WTC11 (cell line): ENCODE measurements at places on chromosomes 13 and 19. TPM values are rescaled to one million over a fixed set of nuclear protein-coding genes. Genes with fewer than 3 reads are reported as not detected.

DNA sequence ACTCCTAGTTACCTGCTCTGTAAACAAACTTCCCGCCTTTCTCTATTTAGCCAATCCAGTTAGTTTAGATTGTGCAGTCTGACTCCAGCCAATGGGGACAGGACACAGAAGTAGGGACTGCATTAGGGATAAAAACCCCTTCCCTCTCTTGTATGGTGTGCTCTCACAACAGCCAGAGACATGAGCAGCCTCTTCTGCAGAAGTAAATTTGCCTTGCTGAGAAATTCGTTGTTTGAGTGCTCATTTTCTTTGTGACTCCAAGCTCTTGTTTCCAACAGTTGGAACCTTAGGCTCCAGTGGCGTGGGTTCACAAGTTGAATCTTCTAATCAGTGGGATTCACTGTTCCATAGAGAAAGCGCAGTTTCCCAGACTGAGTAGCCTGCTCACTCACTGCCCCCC is 66.1 kb downstream of the ZNF93 start:
- no peak overlapping the region for H3K4me3 ChIP-seq
- H3K27me3 ChIP-seq, result peaks cover 21% of the 10 kb centered on the region
- DNase-seq, result no peak

ZNF723 gene
- 0.14 TPM in 1 of 3 replicates, not detected in the others for total RNA-seq

DNA sequence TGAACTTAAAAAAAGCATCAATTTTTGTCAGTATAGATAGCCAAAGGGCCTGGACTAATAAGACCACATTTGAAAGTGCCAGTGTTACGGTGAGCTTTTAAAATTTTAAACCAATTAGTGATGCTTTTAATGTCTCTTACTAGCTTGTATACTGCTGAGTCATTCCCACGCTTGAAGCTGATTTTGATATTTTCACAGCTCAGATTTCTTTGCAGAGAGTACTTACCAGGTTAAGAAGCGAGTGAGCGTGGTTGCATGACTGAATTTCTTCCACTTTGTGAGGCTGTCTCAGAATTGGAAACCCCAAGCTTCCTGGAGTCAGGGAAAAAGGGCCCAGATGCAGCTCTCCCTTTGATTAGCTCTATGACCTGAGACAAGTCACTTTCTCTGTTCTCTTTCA is 74.5 kb upstream of the NBEA start:
- no peak for DNase-seq
- H3K4me3 ChIP-seq, result no peak overlapping the region
- peaks cover 27% of the 10 kb centered on the region for H3K4me1 ChIP-seq
- H3K27ac ChIP-seq, result no peak overlapping the region
- H3K36me3 ChIP-seq, result no peaks in the 10 kb centered on the region

ERF gene
- total RNA-seq, result 65.4 to 67.6 TPM (median 65.9 TPM) in 3 replicates

GRCh38 chr13:73081256-73081915 is 22.6 kb downstream of the KLF5 start:
- H3K4me3 ChIP-seq, result no peak overlapping the region
- peaks cover 1% of the 10 kb centered on the region for H3K27me3 ChIP-seq
- H3K4me1 ChIP-seq, result peaks cover 16% of the 10 kb centered on the region
- no peak overlapping the region for H3K27ac ChIP-seq

DNA sequence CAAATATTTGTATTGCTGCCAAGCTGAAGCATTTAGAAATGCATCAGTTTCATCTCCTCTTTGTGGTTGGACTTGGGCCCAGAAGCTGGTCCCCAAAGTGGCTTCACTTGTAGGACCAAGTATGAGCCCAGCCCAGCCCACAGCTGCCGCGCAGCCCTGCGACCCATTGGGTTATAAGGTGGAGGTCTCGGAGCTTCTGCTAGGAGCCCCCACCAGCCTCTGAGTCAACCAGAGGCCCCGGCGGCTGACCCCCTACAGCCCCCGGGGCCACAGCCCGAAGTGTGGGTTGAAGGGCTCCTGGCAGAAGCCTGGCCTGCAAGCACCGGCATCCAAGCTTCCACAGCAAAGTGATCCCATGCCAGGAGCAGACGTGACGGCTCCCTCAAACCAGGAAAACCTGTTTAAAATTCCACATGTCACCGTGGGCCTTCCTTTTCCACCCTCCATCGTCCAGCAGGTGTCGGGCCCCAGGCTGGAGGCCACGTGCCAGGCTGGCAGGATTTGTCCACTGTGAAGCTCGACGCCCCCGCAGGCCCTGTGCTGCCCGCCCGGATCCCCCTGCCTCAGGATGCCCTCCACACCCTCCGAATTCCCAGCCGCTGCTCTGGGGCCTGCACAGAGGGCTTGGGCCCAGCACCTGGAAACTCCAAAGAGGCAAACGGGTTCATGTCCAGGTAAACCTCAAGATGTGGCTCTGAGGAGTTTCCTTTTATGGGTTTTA is 54.7 kb downstream of the C13orf46 start:
- peak; percentile 4 for DNase-seq
- H3K27me3 ChIP-seq, result peaks cover 1% of the 10 kb centered on the region; the same call in 1 of the 2 replicates
- H3K27ac ChIP-seq, result no peak overlapping the region
- H3K4me1 ChIP-seq, result no peaks in the 10 kb centered on the region
- peaks cover 10% of the 10 kb centered on the region for H3K36me3 ChIP-seq
- no peak overlapping the region for H3K4me3 ChIP-seq

- no peak for DNase-seq
- H3K27me3 ChIP-seq, result no peaks in the 10 kb centered on the region
- H3K4me3 ChIP-seq, result no peak overlapping the region
- no peaks in the 10 kb centered on the region for H3K36me3 ChIP-seq
- no peaks in the 10 kb centered on the region for H3K4me1 ChIP-seq
These were observed 141.3 kb downstream of the ZAR1L start for GRCh38 chr13:32173881-32174280.

- no peak overlapping the region for H3K27ac ChIP-seq
- no peak for DNase-seq
- peaks cover 6% of the 10 kb centered on the region; the same call in 1 of the 2 replicates for H3K36me3 ChIP-seq
- H3K4me1 ChIP-seq, result peaks cover 55% of the 10 kb centered on the region
- H3K27me3 ChIP-seq, result no peaks in the 10 kb centered on the region
These were observed 157.7 kb downstream of the KDM4B start for GRCh38 chr19:5126498-5127223.

GRCh38 chr19:47407417-47407774 is 11.9 kb downstream of the MEIS3 start:
- 0 out of 2 replicates have a peak, but pooled peaks cover 4% of the 10 kb centered on the region for H3K4me1 ChIP-seq
- peak overlapping the region; percentile 75 for H3K4me3 ChIP-seq

DNA sequence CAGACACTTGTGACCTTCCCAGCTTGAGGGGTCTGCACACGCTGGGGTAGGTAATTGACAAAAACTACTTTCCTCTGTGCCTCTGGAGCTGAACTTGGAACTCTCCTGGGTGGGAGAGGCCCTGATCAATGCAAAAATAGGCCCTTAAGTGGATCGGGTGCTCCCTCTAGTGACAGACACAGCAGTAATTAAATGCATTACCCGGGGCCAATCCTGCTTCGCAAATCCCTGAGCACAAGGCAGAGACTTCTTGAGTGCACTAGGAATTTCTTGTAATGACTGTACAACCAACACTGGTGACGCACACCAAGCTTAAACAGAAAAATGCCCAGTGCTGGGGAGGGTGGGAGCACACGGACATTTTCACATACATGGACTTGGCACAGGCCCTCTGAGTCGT is 10.6 kb upstream of the UBE2S start:
- peaks cover 2% of the 10 kb centered on the region for H3K4me1 ChIP-seq
- H3K4me3 ChIP-seq, result no peak overlapping the region
- DNase-seq, result peak; percentile 71
- H3K27me3 ChIP-seq, result peaks cover 78% of the 10 kb centered on the region
- no peak overlapping the region; the same call in 1 of the 2 replicates for H3K27ac ChIP-seq

GRCh38 chr13:71858647-71859046 is 8.4 kb downstream of the DACH1 start:
- no peaks in the 10 kb centered on the region for H3K36me3 ChIP-seq
- H3K4me3 ChIP-seq, result no peak overlapping the region
- peaks cover 31% of the 10 kb centered on the region for H3K27me3 ChIP-seq
- peaks cover 5% of the 10 kb centered on the region for H3K4me1 ChIP-seq
- DNase-seq, result no peak

DNA sequence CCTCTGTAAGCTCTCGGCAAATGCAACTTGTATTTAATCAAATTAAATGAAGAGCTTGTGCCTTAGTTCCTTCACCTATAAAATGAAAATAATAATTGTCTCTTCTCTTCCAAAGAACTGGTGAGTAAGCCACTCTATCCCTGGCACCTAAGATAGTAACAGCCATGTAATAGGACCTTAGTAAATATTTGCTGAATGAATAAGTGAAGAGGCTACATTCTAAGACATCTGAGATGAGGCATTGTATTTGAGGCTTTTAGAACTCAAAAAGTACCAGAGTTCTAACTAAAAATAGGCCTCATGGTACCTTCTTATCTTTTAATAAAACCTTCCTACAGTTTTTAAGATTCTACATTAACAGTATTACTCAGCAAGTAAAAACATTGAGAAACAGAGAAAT is 17.3 kb upstream of the DCLK1 start:
- no peak for DNase-seq
- no peak overlapping the region for H3K4me3 ChIP-seq
- H3K4me1 ChIP-seq, result no peaks in the 10 kb centered on the region
